ENCODE measurements at places on chromosomes 1 and 21. TPM values are rescaled to one million over a fixed set of nuclear protein-coding genes. Genes with fewer than 3 reads are reported as not detected.

DNA sequence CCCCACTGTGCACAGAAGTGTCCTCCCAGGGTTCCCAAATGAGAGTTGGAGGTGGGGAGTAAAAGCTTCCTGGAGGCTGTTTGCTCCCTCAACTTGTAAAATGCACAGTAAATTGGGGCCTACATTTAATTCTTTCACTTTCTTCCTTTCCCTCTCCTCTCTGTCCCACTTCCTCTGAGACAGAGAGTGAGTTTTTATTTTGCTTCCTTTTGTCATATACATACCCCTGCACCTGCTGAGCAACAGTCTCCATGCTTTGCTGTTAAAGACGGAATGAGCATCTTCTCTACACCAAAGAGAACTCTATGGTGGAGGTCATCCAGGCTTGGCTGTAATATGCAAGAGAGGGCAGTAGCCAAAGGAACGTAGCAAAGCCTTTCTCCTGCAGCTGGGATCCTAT lies 79.3 kb upstream of the VAV3 start:
- no peak for DNase-seq

- DNase-seq = peak; percentile 60
Measured at GRCh38 chr21:44421901-44422840, 33.1 kb upstream of the LRRC3 start.

DNA sequence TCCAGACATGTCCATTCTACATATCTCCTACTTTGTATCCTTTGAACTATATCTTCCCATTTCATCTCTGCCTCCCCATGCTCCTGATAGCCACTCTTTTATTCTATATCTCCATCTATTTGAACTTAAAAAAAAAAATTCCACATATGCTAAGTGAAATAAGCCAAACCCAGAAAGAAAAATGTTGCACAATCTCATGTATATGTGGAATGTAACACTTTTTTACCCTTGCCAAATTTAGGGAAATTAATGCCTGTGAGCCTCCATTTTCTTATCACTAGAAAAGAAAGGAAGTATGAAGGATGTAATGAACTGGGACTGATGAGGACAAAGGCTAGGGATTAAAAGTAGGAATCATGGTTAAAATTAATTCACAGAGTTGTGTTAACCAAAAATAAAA lies 53.5 kb downstream of the RGS13 start:
- DNase-seq = no peak

Gene RNF207
- 8.7 TPM for total RNA-seq

Measured in posterior vena cava (tissue), 2 donors.